ENCODE measurements at places on chromosomes 16 and 17.

DNA sequence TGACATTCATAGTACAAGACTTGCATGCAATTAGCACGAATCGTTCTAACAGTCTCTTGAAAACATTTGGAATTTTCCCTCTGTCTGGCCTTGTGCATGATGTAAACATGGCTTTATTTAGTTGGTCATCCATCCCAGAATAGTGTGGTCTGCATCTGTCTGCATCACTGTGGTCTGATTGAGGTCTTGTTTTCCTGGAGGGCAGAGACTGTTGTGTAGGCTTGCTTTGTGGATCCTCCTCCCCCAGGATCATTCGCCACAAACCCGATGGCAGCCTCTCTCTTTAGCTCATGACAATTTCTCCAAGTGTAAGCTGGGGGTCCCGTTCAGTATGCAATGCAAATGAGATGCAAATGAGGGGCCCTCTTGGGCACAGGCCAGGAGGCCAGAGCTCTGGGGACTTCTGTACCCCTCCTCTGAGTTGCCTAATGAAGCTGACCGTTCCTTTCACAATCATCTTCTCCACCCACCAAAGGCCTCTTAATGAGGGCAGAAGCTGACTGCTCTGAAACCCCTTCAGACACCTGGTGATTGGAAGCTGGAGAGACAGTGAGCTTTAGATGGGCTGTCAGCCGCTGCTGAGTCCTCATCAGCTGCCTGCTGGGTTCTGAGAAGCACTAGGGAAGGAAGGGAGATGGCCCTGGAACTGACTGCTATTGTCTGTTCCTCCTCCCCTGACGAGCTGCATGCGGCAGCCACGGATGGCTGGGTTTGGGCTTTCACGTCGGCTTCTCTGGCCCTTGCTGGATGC lies 201.2 kb upstream of the CACNG3 start:
- DNase-seq = no peak

GRCh38 chr17:50096092-50096491 lies 941 bp downstream of the PDK2 start:
- DNase-seq = no peak

DNA sequence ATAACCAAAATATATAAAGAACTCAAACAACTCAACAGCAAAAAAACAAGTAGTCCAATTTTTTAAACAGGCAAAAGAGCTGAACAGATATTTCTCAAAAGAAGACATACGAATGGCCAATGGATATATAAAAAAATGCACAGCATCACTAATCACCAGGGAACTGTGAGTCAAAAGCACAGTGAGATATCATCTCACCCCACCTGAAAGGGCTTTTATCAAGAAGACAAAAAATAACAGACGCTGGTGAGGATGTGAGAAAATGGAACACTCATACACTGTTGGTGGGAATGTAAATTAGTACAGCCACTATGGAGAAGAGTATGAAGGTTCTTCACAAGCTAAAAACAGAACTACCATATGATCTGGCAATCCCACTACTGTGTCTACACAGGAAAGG lies 7.4 kb downstream of the XYLT1 start:
- no peak for DNase-seq

- no peak for DNase-seq
These were observed 13.0 kb downstream of the ALOX12B start for GRCh38 chr17:8074554-8074953.

- DNase-seq = no peak
These were observed 613 bp downstream of the B9D1 start for GRCh38 chr17:19361944-19362276.

DNA sequence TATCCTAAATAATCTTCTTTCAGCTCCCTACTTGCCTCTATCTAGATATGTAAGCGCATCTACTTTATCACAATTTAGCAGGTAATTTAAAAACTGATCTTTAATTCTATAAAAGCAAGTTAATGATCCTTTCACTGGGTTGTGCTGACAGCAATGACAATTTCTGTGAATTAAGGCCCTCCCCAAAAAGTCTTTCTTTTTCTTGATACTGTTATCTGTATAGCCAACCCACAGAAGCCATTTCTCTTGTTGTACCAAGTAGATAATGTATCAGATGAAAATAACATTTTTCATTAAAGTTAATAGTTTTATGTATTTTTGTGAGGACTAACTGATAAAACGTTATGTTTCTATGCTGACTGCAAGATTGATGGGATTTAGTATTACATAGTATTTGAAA lies 3.8 kb downstream of the ZPBP2 start:
- DNase-seq = no peak
